Epithelial cell of alveolus of lung (primary cell): ENCODE measurements at places on chromosomes 7 and 10. TPM values are rescaled to one million over a fixed set of nuclear protein-coding genes. Genes with fewer than 3 reads are reported as not detected.

The ECHDC3 gene
- total RNA-seq, result 29.9 and 48.6 TPM in 2 replicates

The MSANTD7 gene
- 10.6 and 12.1 TPM in 2 replicates for total RNA-seq

The ZKSCAN1 gene
- total RNA-seq, result 20.2 and 44.2 TPM in 2 replicates

The NYAP1 gene
- 2.2 and 10.5 TPM in 2 replicates for total RNA-seq

The PRKG1 gene
- 6.2 and 34.1 TPM in 2 replicates for total RNA-seq

The C10orf105 gene
- total RNA-seq, result not detected in 2 replicates

The HABP2 gene
- total RNA-seq, result not detected in 2 replicates

The SRGN gene
- total RNA-seq, result 60.0 and 221 TPM in 2 replicates

The PUS7 gene
- 11.3 and 31.4 TPM in 2 replicates for total RNA-seq

The PTPRZ1 gene
- not detected in 2 replicates for total RNA-seq

The RET gene
- total RNA-seq, result 0.08 and 3.9 TPM in 2 replicates

The ASIC3 gene
- total RNA-seq, result 0.13 and 0.96 TPM in 2 replicates

The TUBB8 gene
- under 0.01 TPM in 1 of 2 replicates, not detected in the other for total RNA-seq

The EMX2 gene
- total RNA-seq, result not detected in 2 replicates

The ZFYVE27 gene
- total RNA-seq, result 9.6 and 15.3 TPM in 2 replicates

The PKD1L1 gene
- under 0.01 TPM in 1 of 2 replicates, not detected in the other for total RNA-seq

The HECW1 gene
- 0.32 and 1.8 TPM in 2 replicates for total RNA-seq

The COL26A1 gene
- 1.4 TPM in 1 of 2 replicates, not detected in the other for total RNA-seq

The ST8SIA6 gene
- under 0.01 and 0.88 TPM in 2 replicates for total RNA-seq

The OR6V1 gene
- total RNA-seq, result not detected in 2 replicates

The CYP3A7 gene
- total RNA-seq, result 0.13 and 1.0 TPM in 2 replicates

The ERV3-1 gene
- total RNA-seq, result 1.4 and 3.9 TPM in 2 replicates

The UPK3BL2 gene
- not detected in 2 replicates for total RNA-seq

The STAG3 gene
- total RNA-seq, result 0.16 and 0.91 TPM in 2 replicates

The ZPBP gene
- not detected in 2 replicates for total RNA-seq

The BLOC1S2 gene
- total RNA-seq, result 32.7 and 60.9 TPM in 2 replicates

The SYCE1 gene
- total RNA-seq, result not detected in 2 replicates

The PDZD7 gene
- 0.40 and 0.91 TPM in 2 replicates for total RNA-seq

The OR2A1 gene
- total RNA-seq, result 0.13 and 0.24 TPM in 2 replicates

The PRRT4 gene
- total RNA-seq, result 0.16 TPM in 1 of 2 replicates, not detected in the other

The GIMAP1 gene
- under 0.01 TPM in 1 of 2 replicates, not detected in the other for total RNA-seq

The FXYD4 gene
- total RNA-seq, result not detected in 2 replicates

The ACSM6 gene
- total RNA-seq, result not detected in 2 replicates

The ELN gene
- total RNA-seq, result 2.3 and 16.4 TPM in 2 replicates

The FFAR4 gene
- not detected in 2 replicates for total RNA-seq

The FRAT2 gene
- total RNA-seq, result 7.3 and 8.1 TPM in 2 replicates

The GRID1 gene
- under 0.01 and 0.16 TPM in 2 replicates for total RNA-seq

The MRLN gene
- not detected in 2 replicates for total RNA-seq

The SPDYE5 gene
- not detected in 2 replicates for total RNA-seq

The RAB11FIP2 gene
- 9.2 and 14.3 TPM in 2 replicates for total RNA-seq

The CYP2C18 gene
- total RNA-seq, result not detected in 2 replicates

The DENND2A gene
- 10.2 and 12.4 TPM in 2 replicates for total RNA-seq

The LRMDA gene
- 0.26 and 2.5 TPM in 2 replicates for total RNA-seq

The STK17A gene
- total RNA-seq, result 22.8 and 77.4 TPM in 2 replicates

The SLC13A1 gene
- total RNA-seq, result not detected in 2 replicates

The GIMAP8 gene
- total RNA-seq, result under 0.01 and 0.39 TPM in 2 replicates

The DDC gene
- 0.24 TPM in 1 of 2 replicates, not detected in the other for total RNA-seq

The DUS4L gene
- 6.9 and 16.7 TPM in 2 replicates for total RNA-seq

The MMD2 gene
- total RNA-seq, result not detected in 2 replicates

The PPP3CB gene
- total RNA-seq, result 20.7 and 22.8 TPM in 2 replicates

The PDE6C gene
- total RNA-seq, result not detected in 2 replicates

The DMBT1 gene
- 0.40 TPM in 1 of 2 replicates, not detected in the other for total RNA-seq

The SFTPA1 gene
- not detected in 2 replicates for total RNA-seq

The SPACDR gene
- total RNA-seq, result not detected in 2 replicates

The DAGLB gene
- total RNA-seq, result 9.7 TPM in 2 replicates

The TMEM72 gene
- not detected in 2 replicates for total RNA-seq

The MYL10 gene
- not detected in 2 replicates for total RNA-seq

The HEPACAM2 gene
- not detected in 2 replicates for total RNA-seq

The SERPINE1 gene
- 85.0 and 3,652 TPM in 2 replicates for total RNA-seq
